ENCODE measurements at places on chromosomes 2 and 18.
A peak's percentile ranks its signal among the peaks of the same experiment; 100 is the strongest.

DNA sequence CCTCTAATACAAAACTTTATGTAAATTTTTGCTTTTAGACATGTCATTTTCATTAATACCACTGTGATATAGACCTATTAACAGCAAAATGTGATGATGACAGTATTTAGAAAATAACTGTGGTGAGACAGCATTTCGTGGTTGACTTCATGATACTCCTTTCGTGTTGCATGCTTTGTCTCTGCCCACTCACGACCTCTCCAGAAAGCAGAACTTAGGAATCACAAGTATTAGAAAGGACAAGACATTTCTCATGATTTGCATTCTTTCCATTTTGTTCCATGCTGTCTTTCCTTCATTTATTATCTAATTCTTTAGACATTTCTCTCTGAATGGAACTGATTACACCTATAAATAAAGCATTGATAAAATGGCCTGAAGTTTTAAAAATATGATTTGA lies 85.2 kb upstream of the POU3F3 start:
- no peak for DNase-seq

DNA sequence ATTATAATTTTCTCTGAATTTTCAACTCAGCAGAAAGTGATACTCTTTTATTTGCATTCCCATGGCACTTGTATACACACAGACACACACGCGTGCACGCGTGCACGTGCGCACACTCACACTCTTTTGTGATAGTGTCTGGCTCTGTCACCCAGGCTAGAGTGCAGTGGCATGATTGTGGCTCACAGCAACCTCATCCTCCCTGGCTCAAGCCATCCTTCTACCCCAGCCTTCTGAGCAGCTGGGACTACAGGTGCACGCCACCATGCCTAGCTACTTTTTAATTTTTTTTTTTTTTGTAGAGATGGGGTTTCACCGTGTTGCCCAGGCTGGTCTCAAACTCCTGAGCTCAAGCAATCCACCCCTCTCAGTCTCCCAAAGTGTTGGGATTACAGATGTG lies 123.2 kb downstream of the MC4R start:
- DNase-seq: no peak

DNA sequence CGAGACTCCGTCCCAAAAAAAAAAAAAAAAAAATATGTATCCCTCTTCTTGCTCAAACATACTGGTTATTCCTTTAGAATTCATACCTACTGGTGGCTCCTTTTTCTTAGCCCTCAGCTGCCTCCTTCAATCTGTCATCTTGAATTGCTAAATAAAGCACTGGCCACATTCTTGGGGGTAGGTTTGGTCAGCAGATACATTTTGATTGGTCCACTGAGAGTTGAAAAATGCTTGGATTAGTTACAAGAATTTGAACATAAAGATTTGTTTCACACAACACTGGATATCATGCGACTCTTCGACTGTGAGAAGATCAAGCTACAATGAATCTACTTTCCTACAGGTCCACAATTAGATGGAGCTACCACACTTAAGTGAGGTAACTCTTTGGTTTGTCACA lies 906.1 kb upstream of the SLC39A10 start:
- DNase-seq: peak; percentile 55

DNA sequence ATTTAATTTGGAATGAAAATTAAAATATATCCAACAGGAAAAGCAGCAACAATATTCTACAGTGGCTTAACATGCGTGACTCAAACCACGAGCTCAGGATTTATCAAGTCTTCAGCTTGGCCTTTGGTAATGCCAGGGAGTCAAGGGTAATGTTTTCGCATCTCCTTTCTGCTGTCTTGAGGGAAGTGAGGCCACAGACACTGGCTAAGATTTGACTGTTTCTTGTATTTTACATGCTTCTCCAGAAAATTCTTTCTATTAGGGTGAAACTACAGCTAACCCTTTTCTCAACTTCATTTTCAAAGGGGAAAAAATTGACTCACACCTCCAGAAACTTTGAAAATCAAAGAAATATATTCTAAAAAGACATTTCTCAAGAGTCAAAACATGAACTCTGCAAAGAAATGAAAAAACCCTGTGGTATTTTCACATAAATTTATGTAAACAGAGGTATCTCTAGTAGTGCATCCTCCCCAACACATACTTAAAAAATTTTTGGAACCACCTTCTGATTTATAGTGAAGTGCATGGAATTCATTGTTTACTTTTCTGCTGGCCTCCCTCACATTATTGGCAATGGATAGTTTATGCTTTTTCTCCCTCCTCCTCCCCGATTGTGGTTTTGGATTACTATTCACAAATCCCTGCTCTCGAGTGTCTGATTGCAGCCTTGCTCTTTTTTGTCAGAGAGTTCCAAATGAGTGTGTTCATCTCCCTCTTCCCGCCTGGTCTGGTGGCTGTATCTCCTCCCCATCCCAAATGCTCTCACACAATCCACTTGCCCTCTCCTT lies 48.7 kb downstream of the DPP4 start:
- DNase-seq: peak; percentile 16

DNA sequence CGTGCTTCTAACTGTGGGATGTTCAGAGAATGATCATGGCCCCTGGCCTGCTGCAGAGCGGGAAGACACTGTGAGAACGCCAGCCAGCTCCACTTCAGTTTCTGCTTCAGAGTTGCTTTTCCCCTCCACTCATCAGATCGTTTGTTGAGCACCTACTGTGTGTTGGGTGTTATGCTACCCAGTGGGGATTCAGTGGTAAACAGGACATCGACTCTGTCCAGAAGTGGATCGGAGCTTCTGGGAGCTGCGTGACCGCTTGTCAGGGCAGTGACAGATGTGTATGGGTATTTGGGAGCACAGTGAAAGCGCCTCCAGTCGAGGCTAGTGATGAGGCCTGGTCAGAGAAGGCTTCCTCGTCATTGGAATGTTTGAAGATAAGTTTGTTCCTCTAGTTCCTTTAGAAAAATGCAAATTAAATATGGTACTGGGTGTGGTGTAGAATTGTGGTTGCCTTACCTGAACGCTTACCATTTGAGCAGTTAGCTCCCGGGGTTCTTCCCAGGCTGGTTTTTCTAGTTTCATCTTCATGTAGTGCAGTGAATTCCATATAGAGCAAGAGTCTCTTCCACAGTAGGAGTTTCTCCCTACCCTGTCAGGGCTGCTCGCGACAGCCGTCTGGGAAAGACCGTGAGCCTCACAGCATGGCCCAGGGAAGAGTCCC lies 2.8 kb downstream of the RAB12 start:
- DNase-seq: no peak

- no peak for DNase-seq
These were observed 12.4 kb upstream of the IFIH1 start for GRCh38 chr2:162330881-162331280.

DNA sequence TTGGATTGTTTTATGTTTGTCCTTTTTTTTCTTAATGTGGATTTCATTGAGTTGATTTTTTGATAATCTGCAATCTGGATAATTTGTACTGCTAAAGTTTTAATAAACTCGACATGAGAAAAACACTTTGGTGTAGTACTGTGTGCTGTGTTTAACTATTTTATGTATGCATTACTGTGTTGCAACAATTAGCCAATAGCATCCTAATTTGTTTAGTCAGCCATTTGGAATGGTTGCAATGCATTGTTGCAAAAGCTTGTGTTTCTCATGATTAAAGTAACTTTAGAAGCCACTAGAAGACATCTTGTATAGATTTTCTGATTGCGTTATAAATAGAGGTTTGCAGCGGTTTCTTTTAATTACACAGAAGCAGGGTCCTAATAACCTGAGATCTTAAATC lies 53.5 kb downstream of the PPIG start:
- DNase-seq: peak; percentile 51

- no peak for DNase-seq
These were observed 65.3 kb upstream of the CCDC85A start for GRCh38 chr2:56118474-56118873.

DNA sequence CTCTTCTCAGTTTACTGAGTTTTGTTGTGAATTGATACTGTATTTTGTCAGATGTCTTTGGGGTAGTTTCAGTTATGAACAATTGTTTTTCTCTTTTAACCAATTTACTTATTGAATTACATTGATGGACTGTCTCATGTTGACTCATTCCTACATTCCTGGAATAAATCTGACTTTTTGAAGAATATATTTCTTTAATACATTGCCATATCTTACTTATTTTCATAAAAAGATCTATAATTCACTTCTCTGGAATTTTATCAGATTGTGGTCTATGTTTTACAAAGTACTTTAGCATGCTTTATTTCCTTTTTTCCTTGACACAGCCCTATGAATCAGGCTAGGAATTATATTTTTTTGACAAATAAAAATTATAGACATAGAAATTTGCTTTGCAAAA lies 268.3 kb downstream of the PLCL1 start:
- no peak for DNase-seq

- no peak for DNase-seq
These were observed 434.3 kb downstream of the TXNL1 start for GRCh38 chr18:56204052-56204451.

- no peak for DNase-seq
These were observed 79.9 kb downstream of the RAPH1 start for GRCh38 chr2:203455209-203455608.

GRCh38 chr2:65916177-65916576 lies 483.8 kb upstream of the SPRED2 start:
- DNase-seq: no peak

GRCh38 chr2:114699423-114699944 lies 257.0 kb downstream of the DPP10 start:
- no peak for DNase-seq

- no peak for DNase-seq
These were observed 61.1 kb downstream of the CABLES1 start for GRCh38 chr18:23196119-23197007.

- DNase-seq: no peak
These were observed 106.2 kb downstream of the SPOPL start for GRCh38 chr2:138607746-138608145.

- DNase-seq: no peak
These were observed 14.5 kb upstream of the LRPPRC start for GRCh38 chr2:44010266-44010665.

GRCh38 chr18:34760444-34760843 lies 50.3 kb downstream of the DTNA start:
- DNase-seq: no peak

GRCh38 chr2:217466805-217467204 lies 536.0 kb downstream of the TNS1 start:
- no peak for DNase-seq

DNA sequence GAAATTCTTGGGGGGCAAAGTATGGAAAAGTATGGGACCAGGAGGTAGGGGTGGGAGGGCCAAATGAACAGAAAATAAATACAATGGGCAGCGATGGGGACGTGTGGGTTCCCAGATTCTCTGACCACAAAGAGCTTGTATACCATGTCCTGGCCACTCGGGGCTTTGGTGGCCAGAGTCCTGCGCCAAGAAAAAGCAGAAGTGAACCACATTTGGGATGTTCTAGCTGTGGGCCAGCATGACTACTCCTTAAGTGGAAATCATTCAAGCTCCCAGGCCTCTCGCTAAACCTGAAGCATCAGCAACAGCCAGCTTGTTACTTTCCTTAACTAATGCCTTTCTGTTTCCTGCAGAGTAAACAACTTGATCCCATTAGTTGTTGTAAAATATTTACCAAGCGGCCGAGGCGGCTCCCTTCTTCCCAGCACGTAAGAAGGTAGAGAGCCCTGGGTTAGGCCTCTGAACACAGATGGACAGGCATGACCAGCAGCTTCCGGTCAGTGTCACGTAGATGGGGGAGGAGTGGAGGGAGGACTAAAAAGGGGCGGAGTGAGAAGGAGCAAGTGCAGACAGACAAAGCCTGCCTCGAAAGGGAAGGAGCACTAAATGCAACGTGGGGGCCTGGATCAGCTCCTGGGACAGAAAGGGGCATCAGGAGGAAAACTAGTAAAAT lies 88.2 kb downstream of the GALNT14 start:
- no peak for DNase-seq

GRCh38 chr18:60163622-60164021 lies 209.0 kb downstream of the MC4R start:
- DNase-seq: no peak

DNA sequence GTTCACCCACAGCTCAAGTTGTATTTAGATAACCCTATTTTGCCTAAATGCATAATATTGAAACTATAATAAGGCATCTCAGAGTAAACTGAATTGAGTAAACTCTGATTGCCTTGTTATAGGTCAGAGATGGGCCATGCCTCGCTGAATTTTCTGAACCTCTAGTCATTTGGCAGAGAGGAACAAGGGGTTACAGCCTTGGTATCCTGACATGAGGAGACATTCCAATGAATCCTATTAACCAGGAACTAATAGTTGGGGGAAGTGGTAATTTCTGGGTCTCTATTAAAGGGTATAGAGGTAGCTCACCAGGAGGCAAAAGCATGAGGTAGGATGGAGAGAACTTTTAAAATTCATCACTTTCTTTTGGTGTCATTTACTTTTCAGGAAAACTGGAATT lies 227.4 kb upstream of the CHST9 start:
- DNase-seq: no peak

DNA sequence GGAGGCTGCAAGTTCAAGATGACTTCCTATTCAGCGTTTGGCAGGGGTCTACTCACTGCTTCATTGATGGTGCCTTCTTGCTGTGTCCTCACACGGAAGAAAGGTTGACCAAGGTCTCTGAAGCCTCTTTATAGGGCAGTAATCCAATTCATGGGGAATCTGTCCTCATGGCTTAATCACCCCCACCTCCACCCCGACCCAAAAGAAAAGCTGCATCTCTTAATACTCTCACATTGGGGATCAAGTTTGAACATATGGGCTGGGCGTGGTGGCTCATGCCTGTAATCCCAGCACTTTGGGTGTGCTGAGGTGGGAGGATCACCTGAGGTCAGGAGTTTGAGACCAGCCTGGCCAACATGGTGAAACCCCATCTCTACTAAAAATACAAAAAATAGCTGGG lies 36.4 kb upstream of the HNMT start:
- no peak for DNase-seq

DNA sequence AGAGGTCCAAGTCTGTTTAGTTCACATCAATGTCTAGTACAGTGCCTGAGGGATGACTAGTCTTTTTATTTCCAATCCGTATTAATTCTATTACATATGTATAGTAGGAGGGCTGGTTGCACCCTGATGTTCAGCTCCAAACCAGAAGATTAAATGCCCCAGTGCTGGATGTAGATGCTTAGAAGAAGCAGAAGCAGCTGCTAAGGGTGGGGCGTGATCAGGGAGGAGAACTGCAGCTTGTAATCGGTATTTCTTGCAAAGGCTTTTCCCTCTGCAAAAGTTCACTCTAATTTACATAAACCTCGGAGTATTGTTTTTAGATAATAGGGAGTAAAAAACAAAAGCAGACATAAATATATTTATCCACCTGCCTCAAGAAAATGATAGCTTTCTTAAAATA lies 145.3 kb upstream of the ITGA4 start:
- DNase-seq: no peak

- DNase-seq: peak; percentile 36
These were observed 420.2 kb upstream of the CHST9 start for GRCh38 chr18:27605107-27605834.

GRCh38 chr2:228768818-228769217 lies 502.3 kb downstream of the PID1 start:
- DNase-seq: peak; percentile 87

GRCh38 chr2:241863536-241863954 lies 4.9 kb upstream of the PDCD1 start:
- DNase-seq: no peak

DNA sequence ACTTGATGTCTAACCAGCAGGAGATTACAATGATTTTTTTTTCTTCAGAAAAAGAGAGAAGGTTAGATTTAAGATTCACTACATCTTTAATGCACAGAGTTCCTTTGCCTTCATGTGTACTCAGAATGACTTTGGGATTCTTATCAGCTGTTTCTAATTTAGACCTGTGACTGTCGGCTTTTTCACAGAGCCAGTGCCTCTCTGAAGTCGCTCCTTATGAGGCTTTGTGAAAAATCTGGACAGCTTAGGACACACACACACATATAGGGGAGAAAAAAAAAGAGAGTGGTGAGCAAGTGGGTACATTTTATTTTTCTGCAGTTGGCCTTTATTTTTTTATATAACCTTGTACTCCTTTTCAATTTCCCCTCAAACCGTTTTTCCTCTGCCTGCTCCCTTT lies 893.1 kb upstream of the CELF4 start:
- no peak for DNase-seq

Data from skeletal muscle cell (primary cell).